ENCODE measurements at places on chromosomes 6 and 20.

DNA sequence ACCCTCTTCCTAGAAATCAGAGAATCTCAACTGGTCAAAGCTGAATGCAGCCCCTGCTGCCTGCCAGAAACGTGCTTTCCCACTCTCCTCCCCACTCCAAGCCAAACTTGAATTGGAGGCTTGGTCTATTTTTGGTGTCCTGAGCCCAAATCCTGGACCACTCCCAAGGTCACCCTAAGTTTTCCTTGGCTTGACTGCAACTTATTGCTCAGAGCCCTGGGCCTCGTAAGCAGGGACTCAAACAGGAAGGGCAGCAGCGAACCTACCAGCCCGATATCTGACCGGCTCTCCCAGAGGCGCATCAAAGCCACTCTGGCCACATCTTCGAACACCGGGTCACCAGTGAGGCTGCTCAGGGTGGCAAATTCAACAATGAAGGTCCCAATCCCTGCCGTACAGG, 12.7 kb downstream of the EDEM2 start:
- no peak for DNase-seq

- no peak for DNase-seq
These were observed 137.3 kb downstream of the HTR1B start for GRCh38 chr6:77326029-77326428.

GRCh38 chr6:38527371-38527770, 112.4 kb downstream of the BTBD9 start:
- DNase-seq, result no peak

GRCh38 chr6:47897247-47897646, 115.4 kb downstream of the OPN5 start:
- DNase-seq, result no peak

DNA sequence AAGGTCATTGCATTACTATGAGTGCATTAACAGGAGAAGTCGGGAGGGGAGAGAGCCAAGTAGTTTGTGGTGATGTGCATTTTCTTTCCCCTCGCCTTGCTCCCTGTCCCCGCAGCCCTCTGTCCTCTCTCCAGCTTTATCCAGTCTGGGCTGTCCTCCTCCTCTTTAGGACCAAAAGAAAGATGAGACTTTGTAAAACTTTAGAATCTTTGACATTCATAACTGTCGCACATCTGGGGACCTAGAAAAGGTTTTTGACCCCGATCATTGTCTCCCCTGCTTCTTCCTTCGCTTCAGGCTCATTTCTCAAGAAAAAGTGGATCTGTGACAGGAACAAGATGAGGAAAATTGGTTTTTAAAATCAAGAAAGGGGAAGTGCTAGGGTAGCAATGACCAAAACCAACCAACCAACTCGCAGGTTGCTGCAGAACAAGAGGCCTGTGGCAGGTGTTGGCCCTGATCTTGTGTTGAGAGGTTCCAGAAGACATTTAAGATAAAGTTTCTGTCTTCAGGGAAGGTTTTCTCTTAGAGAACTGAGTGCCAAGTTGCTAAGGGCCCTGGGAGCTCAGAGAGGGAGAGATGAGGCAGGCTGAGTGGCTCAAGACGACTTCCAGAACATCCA, 17.6 kb downstream of the SYTL3 start:
- no peak for DNase-seq

DNA sequence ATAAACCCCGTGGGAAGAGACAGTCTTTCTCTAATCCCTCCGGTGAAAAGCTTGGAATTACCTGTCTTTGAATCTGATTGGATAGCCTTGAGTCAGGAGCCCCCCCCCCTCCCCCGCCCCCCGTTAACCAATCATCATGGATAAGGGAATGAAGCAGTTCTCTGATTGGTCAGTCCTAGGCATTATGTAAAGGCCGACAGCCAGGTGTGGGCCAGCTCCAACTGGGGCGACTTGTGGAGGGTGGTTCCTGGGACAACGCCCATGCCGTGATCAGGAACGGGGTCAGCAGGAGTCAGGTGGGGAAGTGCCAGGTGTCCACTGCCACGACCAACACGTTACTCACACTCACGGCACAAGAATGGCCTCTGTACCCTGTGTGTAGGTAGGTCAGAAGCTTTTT, 406.8 kb upstream of the SULF2 start:
- no peak for DNase-seq

GRCh38 chr6:107539409-107539808, 49.5 kb downstream of the SOBP start:
- DNase-seq, result no peak

Measured in brain pericyte (primary cell).